ENCODE measurements at places on chromosomes 13 and 19.

DNA sequence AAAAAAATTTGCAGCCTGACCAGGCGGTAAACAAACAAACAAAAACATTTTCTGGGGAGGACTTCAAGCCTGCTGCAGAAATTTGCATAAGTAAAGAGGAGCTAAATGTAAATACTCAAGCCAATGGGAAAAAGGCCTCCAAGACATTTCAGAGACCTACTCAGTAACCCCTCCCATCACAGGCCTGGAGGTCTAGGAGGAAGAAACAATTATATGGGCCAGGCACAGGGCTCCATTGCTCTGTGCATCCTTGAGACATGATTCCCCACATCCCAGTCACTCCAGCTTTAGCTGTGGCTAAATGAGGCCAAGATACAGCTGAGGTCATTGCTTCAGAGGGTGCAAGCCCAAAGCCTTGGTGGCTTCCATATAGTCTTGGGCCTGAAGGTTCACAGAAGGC lies 793.4 kb downstream of the SLITRK1 start:
- DNase-seq = no peak

GRCh38 chr13:110780422-110780821 lies 66.9 kb downstream of the ING1 start:
- DNase-seq = no peak

- DNase-seq = no peak
Observed at GRCh38 chr19:3670796-3671679, 29.2 kb downstream of the PIP5K1C start.

- peak; percentile 52 for DNase-seq
Observed at GRCh38 chr13:29582171-29582570, 13.3 kb downstream of the SLC7A1 start.

- no peak for DNase-seq
Observed at GRCh38 chr19:38647966-38648768, 718 bp downstream of the ACTN4 start.

DNA sequence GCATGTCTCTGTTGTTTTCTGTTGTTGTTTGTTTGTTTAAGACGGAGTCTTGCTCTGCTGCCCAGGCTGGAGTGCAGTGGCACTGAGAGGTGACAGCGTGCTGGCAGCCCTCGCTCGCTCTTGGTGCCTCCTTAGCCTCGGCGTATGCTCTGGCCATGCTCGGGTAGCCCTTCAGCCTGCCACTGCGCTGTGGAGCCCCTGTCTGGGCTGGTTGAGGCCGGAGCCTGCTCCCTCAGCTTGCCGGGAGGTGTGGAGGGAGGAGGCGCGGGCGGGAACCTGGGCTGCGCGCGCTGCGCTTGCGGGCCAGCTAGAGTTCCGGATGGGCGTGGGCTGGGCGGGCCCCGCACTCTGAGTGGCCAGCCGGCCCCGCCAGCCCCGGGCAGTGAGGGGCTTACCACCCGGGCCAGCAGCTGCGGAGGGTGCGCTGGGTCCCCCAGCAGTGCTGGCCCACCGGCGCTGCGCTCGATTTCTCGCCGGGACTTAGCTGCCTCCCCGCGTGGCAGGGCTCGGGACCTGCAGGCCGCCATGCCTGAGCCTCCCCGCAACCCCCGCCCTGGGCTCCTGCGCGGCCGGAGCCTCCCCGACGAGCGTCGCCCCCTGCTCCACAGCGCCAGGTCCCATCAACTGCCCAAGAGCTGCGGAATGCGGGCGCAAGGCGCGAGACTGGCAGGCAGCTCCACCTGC lies 6.6 kb upstream of the ZNF329 start:
- no peak for DNase-seq

DNA sequence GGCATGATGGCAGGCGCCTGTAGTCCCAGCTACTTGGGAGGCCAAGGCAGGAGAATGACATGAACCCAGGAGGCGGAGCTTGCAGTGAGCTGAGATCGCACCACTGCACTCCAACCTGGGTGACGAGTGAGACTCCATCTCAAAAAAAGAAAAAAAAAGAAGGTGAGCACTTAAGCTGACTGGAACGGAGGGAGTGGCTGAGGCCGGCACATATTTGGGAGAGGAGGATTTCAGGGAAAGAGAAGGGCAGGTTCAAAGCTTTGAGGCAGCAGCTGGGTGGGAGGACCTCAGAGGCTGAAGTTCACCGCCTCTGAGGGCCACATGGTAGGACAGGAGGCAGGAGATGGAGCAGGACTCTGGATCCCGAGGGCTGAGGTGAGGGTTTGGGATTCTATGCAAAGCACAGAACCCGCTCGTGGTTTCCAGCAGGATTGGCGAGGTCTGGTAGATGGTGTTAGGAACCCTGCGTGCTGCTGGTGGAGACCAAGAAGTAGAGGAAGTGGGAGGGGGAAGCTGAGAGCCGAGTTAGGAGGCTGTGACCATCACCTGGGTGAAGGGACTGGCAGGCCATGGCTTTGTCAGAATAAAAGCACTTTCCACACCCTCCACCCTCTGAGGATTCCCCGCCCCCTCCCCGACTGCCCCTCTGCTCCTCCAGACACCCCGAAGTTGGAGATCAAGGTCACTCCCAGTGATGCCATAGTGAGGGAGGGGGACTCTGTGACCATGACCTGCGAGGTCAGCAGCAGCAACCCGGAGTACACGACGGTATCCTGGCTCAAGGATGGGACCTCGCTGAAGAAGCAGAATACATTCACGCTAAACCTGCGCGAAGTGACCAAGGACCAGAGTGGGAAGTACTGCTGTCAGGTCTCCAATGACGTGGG lies 8.4 kb downstream of the CD22 start:
- no peak for DNase-seq

DNA sequence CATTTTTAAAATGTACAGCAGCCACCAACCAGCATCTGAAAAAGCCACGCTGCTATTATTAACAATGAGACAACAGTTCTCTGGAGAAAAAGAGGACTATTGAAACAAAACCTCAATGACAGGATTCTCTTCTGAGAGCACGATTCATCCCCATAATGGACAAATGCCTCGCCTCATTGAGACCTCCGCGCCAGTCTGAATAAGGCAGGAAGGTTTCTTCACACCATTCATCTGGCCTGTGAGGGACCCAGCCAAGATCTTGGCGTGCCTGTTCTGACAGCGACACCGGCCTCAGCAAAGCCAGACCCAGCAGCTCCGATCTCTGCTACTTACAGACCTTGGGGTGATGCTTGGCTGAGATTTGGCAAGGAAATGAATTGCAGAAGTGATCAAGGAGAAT lies 14.8 kb downstream of the SMIM7 start:
- no peak for DNase-seq

- no peak for DNase-seq
Observed at GRCh38 chr19:39970425-39970674, 615 bp upstream of the PSMC4 start.

GRCh38 chr13:95644601-95645052 lies at the start of gene DZIP1:
TSS of gene DZIP1 (minus strand) at chr13:95644706. CDS start at chr13:95642029, 2,677 bp downstream.
- DNase-seq = peak; percentile 97

DNA sequence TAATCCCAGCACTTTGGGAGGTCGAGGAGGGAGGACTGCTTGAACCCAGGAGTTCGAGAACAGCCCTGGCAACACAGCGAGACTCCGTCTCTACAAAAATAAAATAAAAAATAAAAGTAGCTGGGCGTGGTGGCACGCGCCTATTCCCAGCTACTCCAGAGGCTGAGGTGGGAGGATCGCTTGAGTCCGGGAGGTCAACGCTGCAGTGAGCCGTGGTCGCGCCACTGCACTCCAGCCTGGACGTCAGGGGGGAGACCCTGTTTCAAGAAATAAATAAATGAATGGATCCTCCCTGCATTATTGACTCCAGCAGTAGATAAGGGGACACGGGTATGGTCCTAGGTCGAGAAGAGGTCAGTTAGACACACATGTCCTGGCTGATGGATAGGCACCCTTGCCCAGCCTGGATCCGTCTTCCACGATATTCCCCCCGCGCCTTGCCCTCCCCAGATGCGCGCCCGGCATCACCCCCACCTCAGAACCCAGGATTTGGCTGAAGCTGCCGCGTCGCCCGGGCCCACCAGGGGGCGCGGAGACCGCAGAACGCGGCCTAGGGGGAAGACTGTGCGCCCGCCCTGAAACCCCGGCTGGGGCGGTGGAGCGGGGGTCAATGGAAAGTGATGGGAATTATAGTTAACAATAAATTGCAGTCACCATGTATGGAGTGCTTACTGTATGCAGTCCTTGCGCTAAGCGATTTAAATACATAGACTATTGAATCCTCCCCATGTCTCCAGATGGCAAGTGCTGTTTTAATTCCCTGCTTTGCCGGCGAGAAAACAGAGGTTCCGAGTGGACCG lies 2.1 kb upstream of the HOOK2 start:
- DNase-seq = peak; percentile 92

DNA sequence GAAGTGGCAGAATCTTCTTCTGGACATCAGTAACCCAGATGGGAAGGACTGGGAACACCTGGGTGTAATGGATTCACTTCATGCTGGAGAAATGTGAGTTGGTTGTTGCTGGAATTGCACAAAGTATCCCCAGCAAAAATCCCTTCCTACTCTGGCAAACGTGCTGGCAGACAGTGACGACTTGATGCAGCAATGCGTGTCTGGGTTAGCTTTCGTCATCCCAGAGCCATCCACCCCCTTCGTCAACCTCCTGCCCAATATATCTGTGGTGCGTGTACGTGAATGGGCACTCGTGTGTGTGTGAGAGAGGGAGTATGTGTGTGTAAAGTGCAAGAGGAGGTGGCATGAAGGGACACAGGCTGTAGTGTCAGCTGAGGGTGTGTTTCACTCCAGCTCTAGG lies 70.9 kb downstream of the TM9SF2 start:
- DNase-seq = no peak

- DNase-seq = no peak
Observed at GRCh38 chr13:82597747-82598146, 1284.5 kb downstream of the SLITRK1 start.

GRCh38 chr19:5913739-5914357 lies at the start of gene CAPS:
TSS of gene CAPS (plus strand) at chr19:5914254. CDS start at chr19:5914407, 153 bp downstream.
- DNase-seq = no peak

DNA sequence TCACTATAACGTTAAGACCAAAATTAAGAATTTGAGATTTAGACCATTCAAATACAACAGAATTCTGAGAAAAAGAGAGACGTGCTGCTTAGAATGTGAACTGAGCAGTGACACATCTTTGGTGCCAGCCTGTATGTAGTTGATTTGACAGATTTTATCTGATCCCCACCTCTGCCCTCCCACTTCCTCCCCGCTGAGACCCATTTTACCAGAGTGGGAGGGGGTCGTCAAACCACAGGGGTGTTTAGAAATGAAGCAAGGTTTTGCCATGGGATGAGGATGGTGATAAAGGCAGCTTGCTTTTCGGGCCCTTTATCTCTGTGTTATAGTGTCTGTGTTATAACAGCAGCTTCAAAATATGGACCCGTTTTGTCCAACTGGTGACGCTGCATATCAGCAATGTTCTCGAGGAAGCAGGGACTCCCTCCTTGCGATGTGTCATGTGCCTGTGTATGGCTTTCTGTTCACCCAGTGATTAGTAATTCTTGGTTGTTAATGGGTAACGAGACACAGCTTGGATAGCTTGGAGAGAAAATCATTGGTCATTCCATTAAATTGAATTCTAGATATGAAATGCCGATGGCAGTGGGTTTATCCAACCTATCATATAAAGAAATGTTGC lies 125.0 kb downstream of the HS6ST3 start:
- no peak for DNase-seq

GRCh38 chr19:30804751-30805150 lies 432.6 kb downstream of the ZNF536 start:
- no peak for DNase-seq

DNA sequence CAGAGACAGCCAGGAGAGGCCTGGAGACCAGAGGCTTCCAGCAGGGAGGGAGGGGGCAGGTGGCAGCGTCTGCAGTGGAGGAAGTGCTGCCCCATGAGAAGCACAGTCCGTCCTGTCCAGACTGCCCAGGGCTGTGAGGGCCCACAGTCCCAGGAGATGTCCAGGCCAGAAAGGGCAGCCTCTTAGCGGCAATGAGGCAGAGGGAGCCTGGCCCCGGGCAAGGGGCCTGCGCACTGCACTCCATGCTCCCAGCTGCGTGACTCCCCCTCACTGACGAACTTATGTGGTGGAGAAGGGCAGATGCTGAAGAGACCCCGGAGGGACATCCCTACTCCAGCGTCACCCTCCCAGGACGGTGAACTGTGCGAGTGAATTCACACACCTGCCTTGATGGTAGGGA lies 115.3 kb downstream of the SOX1 start:
- DNase-seq = peak; percentile 42

DNA sequence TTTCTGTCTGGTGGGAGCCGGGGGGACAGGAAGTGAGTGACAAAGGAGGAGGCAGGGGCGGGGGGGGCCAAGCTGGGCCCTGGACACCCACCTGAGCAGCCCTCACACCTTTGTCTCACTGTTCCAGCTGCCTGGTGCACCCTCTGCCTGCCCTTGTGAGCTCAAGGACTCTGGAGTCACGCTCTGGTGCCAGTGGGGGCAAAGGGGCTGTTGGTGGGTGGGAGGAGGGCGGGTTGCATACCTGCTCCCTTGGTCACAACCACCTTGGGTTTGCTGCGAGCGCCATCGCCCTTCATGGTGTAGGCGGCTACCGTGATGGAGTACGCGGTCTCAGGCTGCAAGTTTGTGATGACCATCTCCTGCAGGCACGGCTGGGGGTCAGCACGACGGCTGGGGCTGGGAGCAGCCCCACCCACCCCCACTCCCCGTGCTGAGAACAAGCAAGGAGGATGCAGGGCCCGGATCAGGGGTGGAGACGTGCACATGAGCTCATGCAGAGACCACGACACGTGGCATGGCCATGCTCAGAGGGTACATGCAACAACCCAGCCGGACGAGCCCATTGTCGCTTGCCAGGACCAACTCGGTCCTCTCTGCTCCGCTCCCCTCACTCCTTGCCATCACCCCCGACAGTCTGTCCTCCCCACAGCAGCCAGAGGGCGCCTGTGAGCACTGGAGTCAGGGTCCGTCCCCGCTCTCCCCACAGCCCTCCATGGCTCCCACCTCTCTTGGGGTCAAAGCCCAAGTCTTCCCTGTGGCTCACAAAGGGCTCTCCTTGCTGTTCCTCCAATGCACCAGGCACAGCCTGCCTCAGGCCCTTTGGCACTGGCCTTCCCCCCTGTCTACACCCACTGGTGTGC lies 114.9 kb downstream of the PTPRS start:
- no peak for DNase-seq

GRCh38 chr19:32252333-32252669 lies 93.1 kb upstream of the ZNF507 start:
- DNase-seq = no peak

GRCh38 chr19:41912899-41913537 lies 15.2 kb downstream of the ERFL start:
- DNase-seq = no peak

GRCh38 chr19:56934438-56935090 lies 94.0 kb upstream of the PEG3 start:
- DNase-seq = no peak

GRCh38 chr13:31073859-31074718 lies 87.6 kb downstream of the HSPH1 start:
- DNase-seq = peak; percentile 53

GRCh38 chr13:106899442-106899841 lies 331.5 kb upstream of the ARGLU1 start:
- DNase-seq = no peak
